ENCODE measurements at places on chromosomes 3 and 15.

GRCh38 chr3:143358155-143358792 is 238.7 kb downstream of the CHST2 start:
- no peak for DNase-seq

- DNase-seq = no peak
These were observed 498.1 kb upstream of the TPRG1 start for GRCh38 chr3:188673646-188674186.

GRCh38 chr3:112709911-112710310 is 69.0 kb upstream of the CCDC80 start:
- no peak for DNase-seq

- DNase-seq = no peak
These were observed 30.4 kb downstream of the NXPE3 start for GRCh38 chr3:101809178-101810021.

GRCh38 chr15:55897560-55898336 is 95.7 kb downstream of the NEDD4 start:
- DNase-seq = peak; percentile 58

- DNase-seq = no peak
These were observed 27.3 kb downstream of the PTPN23 start for GRCh38 chr3:47407896-47408838.

DNA sequence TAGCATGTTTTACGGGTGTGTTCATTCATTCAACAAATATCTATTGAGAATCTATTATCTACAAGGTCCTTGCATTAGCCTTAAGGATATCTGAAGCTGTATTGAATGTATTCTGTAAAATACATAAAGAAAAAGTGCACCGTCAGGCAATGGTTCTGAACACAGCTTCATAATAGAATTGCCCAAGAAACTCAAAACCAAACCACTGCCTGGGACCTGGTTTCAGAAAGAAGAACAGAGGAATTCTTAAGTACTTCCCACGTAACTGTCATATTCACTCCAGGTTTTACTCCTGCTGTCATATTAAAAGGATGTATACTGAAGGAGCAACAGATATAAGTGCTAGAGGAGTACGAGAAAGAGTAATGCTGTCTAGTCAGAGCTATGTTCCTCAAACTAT is 115.9 kb downstream of the FGF12 start:
- DNase-seq = no peak

DNA sequence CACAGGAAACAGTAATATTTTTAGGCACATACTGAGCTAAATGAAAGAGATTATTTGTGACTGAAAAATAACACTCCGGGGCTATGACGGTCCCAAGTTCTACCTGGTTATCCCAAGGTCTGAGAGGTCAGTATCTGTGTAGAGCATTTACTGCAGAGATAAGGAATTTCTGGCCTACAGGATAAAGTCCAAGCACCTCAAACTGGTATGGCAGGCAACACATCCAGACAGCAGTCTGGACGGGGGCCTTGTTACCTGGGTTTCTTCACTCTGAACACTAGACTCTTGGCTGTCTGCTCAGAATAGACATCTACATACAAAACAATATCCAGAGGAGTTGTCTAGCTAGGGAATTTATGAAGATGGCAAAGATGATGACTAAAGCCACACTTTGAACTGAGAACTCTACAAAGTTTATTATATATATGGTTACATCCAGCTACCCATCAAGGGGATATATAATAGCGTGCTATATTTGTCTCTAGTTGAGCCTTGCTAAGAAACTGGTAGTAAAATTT is 42.0 kb upstream of the CLRN1 start:
- DNase-seq = no peak

DNA sequence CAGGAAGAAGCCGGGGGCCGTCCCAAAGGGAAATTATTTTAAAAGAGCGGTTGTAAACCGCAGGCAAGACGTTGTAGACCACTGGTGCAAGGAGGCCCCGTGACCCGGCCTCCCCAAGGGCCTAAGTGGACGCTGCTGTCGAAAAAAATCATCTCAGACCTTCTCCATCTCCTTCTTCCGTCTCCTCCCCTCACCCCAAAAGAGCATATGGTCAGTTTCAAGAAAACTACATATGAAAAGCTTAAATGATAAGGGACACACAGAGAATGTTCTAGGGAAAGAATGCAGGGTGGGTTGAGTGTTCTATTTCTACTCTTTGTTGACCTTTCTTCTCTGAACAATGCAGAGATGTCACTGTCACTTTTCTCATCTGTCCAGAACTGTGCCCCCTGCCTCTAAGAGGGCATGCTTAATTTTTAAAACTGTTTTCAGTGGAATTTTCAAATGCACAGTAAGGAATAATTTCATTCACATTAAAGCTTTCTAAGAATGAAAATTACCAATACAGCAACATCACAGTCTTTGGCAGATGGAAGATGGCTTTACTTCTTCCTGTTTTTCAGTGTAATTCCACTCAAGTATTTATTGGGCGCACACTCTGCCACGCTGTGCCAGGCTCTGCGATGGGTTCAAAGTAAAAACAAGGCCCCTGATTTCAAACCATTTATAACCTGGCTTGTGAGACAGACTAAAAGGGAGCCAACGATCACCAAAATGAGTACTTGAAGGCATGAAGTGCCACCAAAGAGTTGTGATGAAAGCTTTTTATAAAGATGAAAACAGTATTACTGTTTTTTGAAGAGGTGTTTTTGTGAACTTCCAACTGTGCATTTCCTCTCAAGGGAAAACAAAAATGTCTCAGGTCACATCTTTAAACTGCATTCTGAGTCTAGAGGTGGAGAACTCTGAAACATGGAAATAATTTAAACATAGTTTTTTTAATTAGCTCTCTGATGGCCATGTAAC is 891 bp upstream of the TOP2B start:
- DNase-seq = peak; percentile 48

DNA sequence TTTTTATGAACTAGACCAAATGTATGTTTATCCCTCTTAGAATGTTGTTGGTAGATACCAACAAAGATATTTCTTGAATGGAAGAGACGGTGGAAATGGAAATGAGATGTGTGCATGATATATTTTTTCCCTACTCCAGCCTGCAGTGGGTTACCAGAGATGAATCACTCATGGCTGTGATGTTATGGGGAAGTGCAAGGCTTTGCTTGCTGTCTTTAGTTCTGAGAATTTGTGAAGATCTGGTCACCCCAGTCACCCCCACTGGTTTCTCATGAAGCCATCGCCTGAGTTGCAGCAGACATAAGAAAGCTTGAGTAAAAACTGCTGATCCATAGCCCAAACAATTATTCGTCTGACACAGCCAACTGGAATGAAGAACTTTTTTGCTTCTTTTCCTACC is 78.1 kb upstream of the EOMES start:
- no peak for DNase-seq

Measured in cerebellar cortex (tissue), 1 donor.